Activated naive CD8-positive, alpha-beta T cell treated with anti-CD3 and anti-CD28 coated beads, Interleukin-2, amount 10 ng/mL, durations not matched to agents 7 days and 5 days (primary cell): ENCODE measurements at places on chromosomes 3 and 15. TPM values are rescaled to one million over a fixed set of nuclear protein-coding genes. Genes with fewer than 3 reads are reported as not detected.

- no peak for DNase-seq
Observed at GRCh38 chr3:189419038-189419437, 212.2 kb upstream of the TP63 start.

- peak; percentile 73 for DNase-seq
Observed at GRCh38 chr3:113441051-113441770, at the start of gene CFAP44. Gene CFAP44, minus strand, starts transcription at chr3:113441493. Its CDS starts 7,829 bp downstream, at chr3:113433664.

GRCh38 chr15:80107774-80108173 lies 45.0 kb upstream of the FAH start:
- no peak for DNase-seq

DNA sequence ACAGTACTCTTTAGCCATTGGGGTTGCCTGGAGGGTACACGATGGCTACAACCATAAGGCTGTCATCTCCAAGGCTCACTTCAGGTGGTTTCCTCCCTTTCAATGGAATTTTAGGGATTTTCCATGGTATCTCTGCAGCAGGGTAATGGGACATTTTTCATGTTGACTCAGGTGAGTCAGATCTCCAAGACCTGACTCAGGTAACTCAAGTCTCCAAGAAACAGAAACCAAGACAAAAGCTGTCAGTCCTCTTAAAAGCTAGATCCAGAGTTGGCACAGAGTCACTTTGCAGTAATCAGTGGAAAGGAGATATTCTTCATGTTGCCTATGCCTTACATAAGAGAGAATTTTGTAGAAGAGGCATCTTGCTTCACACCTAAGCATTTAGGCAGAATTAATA lies 375.8 kb upstream of the ARPP21 start:
- no peak for DNase-seq

GRCh38 chr3:134885877-134886621 lies 91.0 kb downstream of the EPHB1 start:
- DNase-seq = peak; percentile 32

- DNase-seq = no peak
Observed at GRCh38 chr15:73732930-73733329, 20.2 kb downstream of the INSYN1 start.

The SLC28A2 gene
- total RNA-seq = not detected

The PPP1R14D gene
- total RNA-seq = not detected

The FSTL1 gene
- 0.31 TPM for total RNA-seq
